ENCODE measurements at places on chromosomes 4 and X.

DNA sequence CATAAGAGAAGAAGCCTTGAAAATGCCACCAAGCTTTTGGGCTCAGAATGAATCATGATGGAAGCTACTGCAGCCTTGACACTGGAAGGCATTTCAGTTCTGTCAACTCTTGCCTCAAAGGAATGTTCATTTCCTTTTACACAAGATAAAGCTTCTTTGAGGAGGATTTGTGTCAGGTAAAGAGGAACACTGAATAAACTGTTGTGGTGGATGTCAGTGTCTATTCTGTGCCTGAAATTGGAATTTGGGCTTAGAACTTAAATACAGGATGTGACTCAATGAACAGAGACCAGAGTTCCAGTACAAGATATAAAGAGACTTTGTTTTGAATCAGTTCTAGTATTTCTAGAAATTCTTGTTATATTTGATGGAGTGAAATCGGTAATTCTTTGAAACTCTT is 313.2 kb downstream of the PACRGL start:
- no peak for DNase-seq

DNA sequence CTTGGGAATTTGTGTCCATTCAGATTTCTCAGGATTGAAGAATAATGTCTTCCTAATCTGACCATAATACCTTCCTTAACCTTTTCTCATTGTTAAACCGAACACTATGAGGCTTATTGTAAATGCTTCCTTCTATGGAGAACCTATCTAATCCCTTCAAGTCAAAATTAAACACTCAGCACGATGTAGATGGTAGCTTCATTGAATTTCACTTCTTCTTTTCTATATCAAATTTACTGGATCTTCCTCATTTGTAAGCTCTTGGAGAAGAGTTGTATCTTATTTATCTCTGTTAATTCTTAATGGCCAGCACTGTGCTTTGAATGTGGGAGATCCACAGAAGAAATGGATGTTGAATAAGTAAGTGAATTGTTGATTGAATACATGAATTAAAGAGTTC is 109.0 kb upstream of the RAPGEF2 start:
- peak; percentile 56 for DNase-seq

- DNase-seq = no peak
Observed at GRCh38 chr4:79358438-79358837, 32.6 kb upstream of the NAA11 start.

DNA sequence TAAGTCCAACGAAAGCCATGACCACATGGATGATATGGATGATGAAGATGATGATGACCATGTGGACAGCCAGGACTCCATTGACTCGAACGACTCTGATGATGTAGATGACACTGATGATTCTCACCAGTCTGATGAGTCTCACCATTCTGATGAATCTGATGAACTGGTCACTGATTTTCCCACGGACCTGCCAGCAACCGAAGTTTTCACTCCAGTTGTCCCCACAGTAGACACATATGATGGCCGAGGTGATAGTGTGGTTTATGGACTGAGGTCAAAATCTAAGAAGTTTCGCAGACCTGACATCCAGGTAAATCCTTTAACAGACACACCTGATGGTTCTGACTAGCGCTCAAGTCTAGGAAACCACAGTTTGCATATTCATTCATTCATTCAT is 6.0 kb downstream of the SPP1 start:
- DNase-seq = no peak

DNA sequence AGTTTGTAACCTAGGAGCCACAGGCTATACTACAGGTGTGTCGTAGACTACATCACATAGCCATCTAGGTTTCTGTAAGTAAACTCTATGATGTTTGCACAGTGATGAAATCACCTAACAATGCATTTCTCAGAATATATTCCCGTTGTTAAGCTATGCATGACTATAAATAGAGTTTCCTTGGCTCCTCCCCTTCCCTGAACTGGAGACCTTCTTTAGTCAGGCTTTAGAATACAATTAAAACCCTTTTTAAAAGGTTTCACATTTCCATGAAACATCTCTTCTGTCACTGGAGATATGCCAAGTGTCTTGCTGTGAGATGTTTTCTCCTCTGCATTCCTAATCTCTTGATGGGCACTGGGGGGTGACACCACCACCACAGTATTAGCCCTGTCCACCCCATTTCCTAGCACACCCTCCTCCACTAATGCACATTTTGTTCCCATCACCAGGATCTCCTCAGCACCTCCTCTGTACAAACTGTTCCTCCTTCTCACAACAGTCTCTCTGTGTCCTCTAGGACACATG is 334.6 kb upstream of the CPEB2 start:
- no peak for DNase-seq

DNA sequence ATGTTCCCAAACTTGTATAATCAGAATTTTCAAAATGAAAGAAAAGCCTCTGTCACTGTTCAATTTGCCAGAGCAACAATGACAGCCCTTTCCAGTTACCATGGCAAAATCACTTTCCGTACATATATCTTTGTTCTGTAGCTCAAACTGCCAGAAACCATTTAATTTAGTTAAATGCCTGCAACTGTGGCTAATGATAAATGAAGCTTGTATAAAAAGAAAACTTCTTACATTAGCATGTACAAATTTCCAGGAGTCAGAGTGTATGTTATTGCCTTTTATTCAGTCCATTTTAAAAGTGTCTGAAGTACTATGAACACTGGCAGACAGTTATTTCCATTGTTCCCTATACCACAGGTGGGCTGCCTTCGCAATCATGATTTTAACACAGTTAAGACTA is 30.3 kb downstream of the ARAP2 start:
- no peak for DNase-seq

GRCh38 chrX:44874420-44875184 is 1.6 kb downstream of the KDM6A start:
- no peak for DNase-seq

DNA sequence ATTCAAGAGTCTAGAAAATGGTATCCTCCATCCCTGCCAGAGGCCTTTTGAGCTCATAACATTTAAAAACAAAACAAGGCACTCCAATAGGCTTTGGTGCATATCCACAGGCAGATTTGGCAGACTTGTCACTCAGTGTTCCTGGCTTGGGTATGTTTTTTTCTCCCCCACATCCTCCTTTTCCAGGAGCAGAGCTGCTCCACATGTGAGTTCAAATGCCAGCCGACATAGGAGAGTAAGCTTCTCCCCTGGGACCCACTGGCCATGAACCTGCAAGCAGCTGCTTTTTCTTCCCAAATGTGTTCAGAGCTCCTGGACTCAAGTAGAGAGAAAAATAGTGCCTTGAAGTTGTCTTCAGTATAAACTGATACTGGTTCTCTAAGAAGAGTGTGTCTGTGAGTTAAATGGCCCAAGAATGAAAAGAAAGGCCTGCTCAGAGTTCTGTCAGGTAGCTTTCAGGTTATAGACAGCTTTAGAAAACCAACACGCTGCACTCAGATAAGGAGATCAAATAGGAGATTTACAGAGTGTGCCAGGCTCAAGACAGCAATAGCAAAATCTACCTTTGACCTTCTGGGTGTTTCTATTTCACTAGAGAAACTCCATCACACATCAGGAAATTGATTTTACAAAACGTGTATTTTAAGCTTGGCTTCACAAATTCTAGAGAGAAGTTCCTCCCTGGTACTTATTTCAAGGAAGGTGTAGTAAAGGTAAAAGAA is 162.5 kb upstream of the GALNT7 start:
- no peak for DNase-seq

DNA sequence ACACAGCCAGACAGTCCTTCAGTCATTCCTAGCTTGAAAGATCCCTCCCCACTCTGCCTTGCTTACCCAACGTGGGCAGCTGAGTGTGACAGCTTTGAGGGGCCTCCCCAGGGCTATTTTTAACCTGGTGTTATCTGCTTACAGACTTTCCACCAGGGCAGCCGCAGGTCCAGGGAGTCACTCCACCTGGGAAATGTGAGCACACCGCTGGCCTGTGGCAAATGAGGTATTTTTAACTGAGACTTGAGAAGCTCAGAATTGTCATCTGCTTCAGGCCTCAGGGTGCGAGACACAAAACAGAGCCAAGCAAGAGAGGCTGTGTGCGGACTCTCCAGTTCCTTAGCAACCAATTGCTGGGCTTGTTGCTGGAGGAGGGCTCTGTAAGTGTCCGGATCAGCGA is 13.0 kb downstream of the CORIN start:
- DNase-seq = no peak

DNA sequence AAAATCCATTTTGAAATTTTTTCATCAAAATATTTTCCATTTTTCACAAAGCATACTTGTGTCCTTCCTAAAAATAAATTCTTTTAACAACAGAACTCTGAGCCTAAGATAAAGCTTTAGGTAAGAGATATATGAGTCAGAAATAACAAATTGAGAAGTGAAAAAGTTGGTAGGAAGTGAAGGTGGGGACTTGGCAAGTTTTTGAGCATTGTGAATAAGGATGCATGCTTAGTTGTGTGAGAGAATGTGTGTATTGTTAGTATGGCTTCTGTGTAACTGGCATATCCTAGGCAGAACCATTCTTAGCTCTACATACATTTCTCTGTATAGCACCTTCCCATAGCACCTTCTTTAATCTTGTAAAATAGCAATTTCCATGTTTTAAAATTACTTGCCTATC is 6.8 kb downstream of the ASB5 start:
- no peak for DNase-seq

- DNase-seq = no peak
Observed at GRCh38 chr4:82692101-82692780, 106.4 kb downstream of the SCD5 start.

- peak; percentile 73 for DNase-seq
Observed at GRCh38 chr4:102627831-102628523, 126.8 kb downstream of the NFKB1 start.

GRCh38 chr4:169272265-169272886 is 1.6 kb upstream of the SH3RF1 start:
- DNase-seq = peak; percentile 53

DNA sequence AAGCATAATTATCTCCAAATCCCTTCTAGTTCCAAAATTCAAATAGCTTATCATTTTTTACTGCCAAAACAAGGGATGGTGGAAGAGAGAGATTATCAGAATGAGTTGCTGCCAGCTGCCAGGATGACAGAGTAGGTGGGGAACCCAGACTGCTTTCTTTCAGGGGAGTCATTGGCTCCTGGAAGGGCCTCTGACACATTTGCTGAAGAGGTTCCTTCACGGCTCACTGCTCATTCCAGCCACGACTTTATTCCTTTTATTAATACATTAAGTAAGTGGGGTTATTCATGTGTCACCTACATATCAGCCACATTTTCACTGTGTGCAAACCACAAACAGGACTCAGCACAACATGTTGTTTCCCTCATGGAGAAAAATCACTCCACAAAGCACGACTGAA is 12.7 kb upstream of the SMIM43 start:
- DNase-seq = no peak

GRCh38 chr4:77148078-77148477 is 8.9 kb upstream of the CCNG2 start:
- DNase-seq = no peak

DNA sequence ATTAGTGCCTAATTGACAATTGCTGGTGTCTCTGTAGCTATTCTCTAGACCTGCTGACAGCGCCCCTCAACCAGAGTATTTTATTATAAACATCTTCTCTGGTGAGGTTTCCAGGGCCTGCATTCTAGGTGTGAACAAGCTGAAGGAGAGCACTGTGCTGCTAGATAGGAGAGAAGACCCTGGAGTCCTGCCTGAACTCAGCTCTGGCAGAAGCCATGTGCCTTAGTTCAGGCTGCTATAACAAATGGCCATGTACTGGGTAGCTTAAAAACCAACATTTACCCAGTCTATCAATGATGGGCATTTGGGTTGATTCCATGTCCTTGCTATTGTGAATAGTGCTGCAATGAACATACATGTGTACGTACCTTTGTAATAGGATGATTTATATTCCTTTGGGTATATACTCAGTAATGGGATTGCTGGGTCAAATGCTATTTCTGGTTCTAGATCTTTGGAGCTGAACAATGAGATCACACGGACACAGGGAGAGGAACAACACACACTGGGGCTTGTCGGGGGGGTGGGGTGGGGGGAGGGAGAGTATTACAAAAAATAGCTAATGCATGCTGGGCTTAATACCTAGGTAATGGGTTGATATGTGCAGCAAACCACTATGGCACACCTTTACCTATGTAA is 185.5 kb upstream of the CPEB2 start:
- no peak for DNase-seq

DNA sequence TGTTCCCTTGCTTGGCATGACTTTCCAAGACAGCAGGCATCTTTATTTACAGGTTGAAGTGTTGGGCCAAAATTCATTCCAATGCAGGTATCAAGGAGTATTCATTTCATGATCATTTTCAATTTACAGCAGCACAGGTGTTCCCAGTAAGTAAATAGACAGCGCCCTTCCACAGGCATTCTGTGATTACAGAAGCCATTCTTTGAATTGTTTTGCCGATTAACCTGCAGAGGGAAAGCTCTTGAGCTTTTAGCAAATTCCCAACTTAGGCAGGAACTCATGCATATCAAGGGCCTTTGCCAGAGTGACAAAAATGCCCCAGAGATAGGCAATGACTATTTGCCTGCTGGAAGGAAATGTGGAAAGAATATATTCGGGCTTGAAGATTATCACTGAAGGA is 6.8 kb downstream of the TXK start:
- DNase-seq = no peak

DNA sequence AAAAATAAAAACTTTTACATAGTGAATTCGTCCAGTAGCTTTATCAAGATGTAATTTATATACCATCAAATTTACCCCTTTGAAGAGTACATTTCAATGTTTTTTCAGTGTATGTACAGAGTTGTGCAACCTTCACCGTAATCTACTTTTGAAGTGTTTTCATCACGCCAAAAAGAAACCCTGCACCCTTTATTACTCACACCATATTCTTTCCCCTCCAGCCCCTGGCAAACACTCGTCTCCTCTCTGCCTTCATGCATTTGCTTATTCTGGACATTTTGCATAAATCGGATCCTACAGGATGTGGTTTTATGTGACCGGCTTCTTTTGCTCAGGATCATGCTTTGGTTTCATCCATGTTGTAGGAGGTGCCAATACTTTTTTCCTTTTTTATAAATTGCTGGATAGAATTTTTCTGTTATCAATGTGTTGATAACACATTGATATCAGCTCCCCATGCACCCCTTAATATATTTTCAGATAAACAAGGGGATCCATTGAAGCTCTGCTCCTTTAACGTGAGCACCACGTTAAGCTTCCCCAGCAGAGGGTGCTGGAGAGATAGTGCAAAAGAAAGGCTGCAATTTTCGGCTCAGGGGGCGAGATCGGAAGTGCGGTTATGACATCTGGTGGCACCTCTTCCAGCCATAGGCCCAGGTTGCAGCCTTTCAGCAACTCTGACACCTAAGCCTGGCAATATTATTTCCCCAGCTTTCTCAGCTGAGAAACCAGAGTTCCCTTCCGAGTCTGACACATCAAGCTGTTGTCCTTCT is 100.1 kb upstream of the VCX3B start:
- DNase-seq = peak; percentile 14

DNA sequence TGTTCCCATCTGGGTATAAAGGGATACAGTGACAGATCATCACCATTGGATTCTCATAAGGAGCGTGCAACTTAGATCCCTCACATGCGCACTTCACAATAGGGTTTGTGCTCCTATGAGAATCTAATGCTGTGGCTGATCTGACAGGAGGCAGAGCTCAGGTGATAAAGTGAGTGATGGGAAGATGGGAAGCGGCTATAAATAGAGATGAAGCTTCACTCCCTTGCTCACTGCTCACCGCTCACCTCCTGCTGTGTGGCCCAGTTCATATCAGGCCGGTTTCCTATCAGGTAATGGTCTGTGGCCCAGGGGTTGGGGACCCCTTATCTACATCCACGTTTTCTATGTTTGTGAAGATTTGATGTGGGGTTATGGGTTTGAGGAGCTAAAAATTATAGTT is 43.7 kb downstream of the FAT4 start:
- no peak for DNase-seq

- no peak for DNase-seq
Observed at GRCh38 chr4:150462743-150463142, 119.2 kb upstream of the MAB21L2 start.

Measured in suppressor macrophage treated with lipopolysaccharide for 1 hour (primary cell).